Muscle of arm (tissue), 14 donors: ENCODE measurements at places on chromosomes 7 and 10.

DNA sequence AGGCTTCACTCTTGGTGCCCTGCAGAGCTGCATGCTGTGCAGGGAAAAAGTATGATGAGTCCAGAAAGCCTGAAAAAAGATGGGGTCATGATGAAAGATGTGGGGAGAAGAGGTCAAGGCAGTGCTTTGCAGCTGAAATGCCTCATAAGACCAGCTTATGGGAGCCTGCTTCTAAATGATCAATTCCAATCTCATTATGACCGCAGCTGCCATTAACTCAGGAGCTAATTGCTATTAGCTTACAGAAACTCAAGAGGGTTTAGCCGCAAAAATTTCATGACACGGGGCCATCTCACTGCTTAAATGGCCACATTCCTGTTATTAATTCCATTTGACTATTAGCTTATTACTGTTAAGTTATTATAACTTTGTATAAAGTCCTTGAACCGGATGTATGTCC is 502.9 kb upstream of the ZMIZ1 start:
- no peak for DNase-seq

DNA sequence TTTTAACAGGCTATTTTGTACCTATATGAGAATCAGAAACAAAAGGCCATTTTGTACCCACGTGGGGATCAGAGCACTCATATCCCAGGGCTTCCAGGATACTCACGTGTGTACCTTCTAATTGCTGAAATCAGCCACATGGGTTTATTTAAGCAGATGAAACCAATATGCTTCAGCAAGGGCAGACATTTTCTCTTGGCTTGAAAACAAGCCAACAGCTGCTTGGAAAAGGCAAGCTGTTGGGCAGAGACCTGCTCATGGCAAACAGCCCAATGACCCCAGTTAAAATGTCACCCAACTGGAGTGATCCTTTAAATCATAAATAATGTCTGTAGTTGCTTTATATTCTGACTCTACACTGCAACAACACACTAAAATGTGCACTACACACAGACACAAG is 26.5 kb upstream of the TOMM7 start:
- DNase-seq: no peak

GRCh38 chr10:60234551-60234950 is 155.1 kb downstream of the ANK3 start:
- DNase-seq: no peak

GRCh38 chr7:37557571-37558209 is 109.0 kb upstream of the ELMO1 start:
- no peak for DNase-seq

DNA sequence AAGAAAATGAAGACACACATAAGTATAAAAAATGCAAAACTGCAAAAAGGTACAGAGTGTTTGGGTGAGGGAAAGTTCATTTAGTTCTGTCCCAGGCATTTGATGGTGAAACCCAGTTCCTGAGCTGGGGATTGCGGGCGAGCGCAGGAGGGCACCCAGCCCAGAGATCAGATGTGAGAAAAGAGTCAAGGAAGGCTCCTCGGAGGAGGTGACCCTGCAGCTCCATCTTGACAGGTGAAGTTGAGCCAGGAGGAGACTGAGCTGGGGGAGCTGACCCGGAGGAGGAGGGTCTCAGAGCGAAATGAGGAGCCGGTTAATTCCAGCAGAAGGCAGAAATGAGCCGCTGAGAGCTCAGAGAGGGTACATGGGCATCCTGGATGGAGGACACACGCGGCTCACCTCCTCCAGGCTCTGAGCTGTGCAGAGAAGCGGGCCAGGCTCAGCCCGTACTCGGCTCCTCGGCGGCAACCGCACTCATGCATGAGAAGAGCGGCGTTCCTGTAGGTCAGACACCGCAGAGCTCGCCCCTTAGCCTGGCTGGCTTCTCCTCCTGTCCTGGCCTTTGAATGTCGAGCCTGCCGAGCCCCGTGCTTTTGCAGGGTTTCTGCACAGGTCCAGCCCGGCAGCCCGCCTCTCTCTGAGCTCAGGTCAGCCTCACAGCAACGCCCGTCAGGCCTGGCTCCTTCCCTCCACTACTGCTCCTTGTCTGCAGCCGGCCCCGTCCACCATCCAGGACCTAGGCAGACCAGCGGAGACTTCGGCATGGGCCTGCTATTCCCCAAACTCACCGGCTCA is 9.5 kb upstream of the RAMP3 start:
- no peak for DNase-seq

GRCh38 chr7:141709749-141710148 is 1.6 kb downstream of the WEE2 start:
- no peak for DNase-seq

DNA sequence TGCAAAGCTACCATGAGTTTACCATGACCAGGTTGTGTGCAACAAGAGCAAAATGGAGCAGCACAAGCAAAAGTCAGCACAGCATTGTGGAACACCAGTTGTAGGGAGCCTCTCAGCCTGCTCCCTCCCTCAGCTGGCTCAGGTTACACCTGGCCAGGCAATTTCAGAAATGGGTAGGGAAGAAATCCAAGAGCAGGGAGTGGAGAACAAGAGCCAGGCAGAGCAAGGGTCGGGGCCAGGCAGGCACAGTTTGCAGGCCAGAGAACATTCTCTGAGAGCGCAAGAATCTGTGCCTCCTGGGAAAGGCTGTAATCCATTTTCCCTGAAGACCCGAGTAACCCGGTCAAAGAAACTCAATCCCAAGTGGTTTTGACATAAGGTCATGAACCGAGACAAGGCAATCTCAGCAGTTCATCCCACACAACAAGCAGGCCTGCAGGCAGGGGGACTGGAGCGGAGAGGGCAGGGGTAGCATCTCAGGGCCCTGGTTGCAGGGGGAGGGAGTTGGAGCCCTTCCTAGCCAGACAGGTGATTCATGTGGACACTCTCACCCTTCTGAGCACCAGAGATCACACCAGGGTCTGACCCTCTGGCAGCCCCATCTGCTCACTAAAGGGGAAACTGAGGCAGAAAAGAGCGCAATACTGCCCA is 258.4 kb downstream of the PLXNA4 start:
- DNase-seq: no peak

DNA sequence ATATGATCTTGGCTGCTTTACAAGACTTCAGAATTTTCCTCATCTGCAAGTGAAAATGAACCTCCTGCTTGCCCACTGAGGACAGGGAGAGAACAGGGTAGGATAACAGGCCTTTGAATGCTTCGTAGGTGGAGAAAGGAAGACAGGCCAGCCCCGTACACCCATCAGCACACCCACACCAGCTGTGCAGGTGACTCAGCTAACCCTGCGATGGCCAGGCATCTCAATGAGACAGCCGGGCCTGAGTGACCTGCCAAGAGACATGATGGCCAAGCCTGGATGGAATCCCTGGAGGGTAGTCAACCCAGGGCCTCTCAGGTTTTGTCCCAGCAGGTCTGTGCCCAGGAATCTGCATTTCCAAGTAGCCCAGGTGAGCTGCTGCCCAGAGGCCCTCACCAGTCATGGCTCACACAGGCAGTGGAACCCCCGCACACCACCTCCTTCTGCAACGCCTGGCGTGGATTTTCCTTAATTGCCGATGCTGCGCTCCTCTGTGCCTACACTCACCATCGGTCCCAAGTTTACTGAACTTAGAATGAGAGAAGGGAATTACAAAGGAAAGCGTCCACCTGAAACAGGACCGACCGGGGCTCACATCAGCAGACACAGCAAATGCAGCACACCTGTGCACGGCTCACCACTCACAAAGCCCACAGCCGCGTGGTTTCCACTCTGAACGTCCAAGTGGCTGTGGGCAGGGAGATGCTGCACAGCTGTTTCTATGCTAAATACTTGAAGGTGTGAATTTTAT is 163.7 kb downstream of the DIP2C start:
- DNase-seq: no peak

DNA sequence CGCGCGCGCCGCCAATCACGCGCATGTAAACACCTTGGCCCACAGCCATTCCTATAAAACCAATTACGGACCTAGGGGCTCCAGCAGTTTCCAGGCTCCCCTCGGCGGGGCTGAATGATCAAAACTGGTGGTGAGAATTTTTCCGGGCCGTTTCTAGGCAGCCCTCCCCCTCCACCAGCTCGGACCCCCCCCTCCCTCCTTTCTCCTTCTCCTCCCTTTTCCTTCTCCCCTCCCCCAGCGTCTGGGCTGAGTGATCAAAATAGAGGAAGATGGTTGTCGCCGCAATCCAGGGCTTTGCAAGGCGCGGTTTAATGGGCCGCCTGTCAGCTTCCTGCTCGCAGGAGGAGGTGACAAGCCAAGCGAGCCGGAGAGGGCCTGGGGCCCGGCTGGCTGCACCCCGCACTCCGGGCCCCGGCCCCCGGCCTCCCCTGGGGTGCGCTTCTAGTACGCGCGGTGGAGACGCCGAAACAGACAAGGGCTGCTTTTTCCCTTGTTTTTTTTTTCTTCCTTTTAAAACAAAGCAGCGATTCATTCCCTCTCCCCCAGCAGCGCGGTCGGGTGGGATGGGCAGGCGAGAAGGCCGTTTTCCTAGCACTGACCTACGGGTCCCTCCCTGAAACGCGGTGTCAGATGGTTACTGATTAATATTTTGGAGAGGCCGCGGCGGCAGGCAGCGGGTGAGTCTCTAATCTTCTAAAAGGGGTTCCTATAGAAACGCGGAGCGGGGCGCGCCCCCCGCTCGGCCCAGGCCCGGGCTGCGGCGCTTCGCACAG is 528 bp upstream of the TNRC18 start:
- peak; percentile 99 for DNase-seq

- no peak for DNase-seq
Measured at GRCh38 chr7:69301253-69301652, 297.0 kb upstream of the AUTS2 start.

- no peak for DNase-seq
Measured at GRCh38 chr10:31687663-31688482, 240.8 kb downstream of the ARHGAP12 start.

- no peak for DNase-seq
Measured at GRCh38 chr7:93327006-93327633, 95.0 kb downstream of the VPS50 start.

- no peak for DNase-seq
Measured at GRCh38 chr7:133268355-133268754, 15.5 kb downstream of the EXOC4 start.

- DNase-seq: peak; percentile 36
Measured at GRCh38 chr7:116782177-116782711, 80.1 kb upstream of the CAPZA2 start.

GRCh38 chr7:135859538-135859937 is 110.9 kb upstream of the FAM180A start:
- no peak for DNase-seq

DNA sequence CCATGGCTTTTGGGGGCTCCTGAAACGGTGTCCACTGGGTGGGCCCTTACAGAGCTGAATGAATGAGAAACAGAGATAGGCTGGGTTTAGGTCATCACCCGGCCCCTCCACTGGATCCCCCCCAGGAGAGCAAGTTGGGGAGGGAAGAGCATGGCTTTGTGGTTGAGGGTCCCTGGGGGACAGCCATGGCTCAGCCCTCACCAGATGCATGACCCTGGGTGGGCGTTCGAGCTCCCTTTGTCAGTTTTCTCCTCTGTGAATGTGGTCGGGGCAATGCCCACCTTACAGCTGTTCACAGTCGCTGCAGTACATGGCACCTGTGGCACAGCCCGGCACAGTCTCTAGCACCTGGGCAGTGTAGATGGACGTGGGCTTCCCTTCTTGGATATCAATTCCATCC is 40.6 kb upstream of the CXCL12 start:
- no peak for DNase-seq
